ENCODE measurements at places on chromosomes 12 and 14.

DNA sequence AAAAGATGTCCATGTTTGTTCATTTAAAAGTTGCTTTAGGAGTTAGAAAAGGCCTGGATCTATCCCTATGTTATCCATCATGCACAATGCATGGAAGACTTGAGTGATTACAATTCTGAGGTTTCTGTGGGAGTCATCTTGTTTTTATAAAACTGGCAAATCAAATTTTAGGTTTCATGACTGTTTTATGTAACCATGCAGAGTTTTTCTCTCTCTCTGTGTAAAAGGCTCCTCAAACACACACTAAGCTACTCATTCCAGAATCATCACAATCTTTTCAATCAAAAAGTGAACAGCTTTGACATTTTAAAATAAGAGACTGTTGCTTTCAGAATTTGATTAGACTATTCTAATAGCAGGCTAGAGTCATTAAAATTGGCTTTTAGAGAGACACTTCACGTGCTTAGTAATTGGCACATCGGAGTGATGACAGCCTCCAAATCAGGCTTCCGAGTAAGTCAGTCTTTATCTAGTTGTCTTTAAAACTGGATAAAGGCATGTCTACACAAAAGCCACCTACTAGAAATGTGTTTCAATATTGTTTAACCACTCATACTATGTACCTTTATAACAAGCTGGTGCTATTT lies 31.9 kb downstream of the PRICKLE1 start:
- no peak for DNase-seq

- no peak for DNase-seq
Observed at GRCh38 chr12:72272091-72272661, at the start of gene TRHDE. Gene TRHDE, plus strand, starts transcription at chr12:72272370. Its CDS starts 274 bp downstream, at chr12:72272644.

- DNase-seq, result no peak
Observed at GRCh38 chr12:130655010-130655409, 61.1 kb downstream of the RIMBP2 start.

GRCh38 chr14:81427348-81428058 lies 27.4 kb upstream of the STON2 start:
- no peak for DNase-seq

DNA sequence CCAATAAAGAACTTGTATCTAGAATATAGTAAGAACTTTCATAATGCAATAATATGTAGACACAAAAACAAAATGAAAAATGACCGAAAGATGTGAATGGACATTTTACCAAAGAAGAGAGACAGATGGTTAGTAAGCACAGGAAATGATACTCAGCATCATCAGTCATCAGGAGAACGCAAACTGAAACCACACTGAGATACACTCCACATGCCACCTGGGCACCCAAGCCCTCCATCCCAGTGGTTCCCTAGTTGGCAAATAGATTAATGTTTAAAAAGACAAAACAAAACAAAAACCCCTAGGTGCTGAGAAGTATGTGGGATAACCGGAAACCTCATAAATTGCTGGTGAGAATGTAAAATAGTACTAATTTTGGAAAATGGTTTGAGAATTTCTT lies 26.8 kb upstream of the VPS33A start:
- no peak for DNase-seq

DNA sequence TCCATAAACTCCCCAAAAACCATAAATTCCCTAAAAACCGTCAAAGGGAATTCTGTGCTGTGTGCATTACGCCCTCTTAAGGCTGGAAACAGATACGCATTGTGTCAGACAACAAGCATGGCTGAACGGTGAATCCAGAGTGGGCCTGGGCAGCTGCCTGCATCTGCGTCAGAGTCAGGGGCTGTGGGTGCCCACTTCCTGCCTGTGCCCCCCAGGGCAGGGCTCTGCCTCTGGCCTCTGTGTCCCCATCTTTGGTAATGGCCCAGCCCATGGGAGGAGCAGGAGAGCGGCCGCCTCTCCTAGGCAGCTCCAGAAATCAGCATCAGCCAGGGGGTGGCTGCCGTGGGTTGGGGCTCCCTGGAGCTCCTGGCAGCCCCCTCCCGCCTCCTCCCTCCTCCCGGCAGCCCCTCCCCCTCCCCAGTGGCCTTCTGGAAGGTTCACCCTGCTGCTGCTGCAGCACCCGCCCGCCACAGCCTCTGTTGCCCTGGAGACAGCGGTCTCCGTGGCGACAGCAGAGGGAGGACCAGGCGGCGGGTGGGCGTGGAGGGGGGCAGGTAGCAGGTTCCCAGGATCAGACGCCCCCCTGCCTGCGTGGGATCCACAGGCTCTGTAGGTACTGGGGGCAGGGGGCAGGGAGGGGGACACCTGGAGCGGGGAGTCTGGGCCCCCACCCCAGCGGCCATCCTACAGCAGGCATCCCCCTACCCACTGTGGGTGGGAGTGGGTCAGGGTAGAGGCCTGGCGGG lies 5.9 kb downstream of the MMP17 start:
- no peak for DNase-seq

DNA sequence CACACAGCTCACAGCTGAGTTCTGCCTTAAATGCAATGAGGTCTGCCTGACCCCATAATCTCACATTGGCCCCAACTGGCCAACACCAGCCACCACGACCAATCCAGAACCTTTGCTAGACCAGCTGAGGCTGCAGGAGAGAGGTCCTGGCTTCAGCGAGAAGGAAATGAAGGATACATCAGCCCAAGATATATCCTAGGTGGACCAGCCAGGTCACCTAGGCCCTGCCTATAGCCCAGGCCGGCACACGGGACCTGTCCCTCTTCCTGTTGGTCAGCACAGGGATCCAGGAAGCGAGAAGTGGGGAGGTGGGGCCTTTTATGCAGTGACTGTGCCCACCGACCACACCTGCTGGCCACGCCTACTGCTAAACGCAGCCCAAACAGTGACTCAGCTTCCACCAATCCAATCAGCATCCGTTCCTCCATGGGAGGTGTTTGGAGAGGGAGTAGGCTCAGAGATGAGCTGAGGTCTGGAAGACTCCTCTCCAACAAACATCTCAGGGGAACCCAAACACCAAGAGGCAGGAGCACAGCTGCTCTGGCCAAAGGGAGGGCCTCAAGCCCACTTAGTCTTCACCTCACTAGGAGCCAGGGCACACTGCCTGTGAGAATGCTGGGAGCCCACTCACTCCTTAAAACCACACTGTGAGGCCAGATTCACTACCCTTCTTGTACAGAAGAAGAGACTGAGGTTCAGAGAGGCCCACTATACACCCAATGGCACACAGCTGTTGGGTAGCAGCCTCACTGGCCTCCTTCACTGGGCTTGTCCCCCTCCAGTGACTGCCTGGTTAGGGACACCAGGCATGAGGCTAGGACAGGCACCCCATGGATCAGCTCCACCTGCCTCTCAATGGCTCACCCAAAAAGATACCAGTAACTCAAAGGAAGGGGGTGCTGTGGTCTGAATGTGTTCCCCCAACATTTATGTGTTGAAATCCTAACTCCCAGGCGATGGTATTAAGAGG lies 51.3 kb upstream of the PPP2R5C start:
- DNase-seq, result no peak

All from activated T-helper 1 cell treated with anti-CD3 and anti-CD28 coated beads, Interleukin-2, amount 50 U/mL, for 16 hours (primary cell).